ENCODE measurements at places on chromosomes 7 and 10.
A peak's percentile ranks its signal among the peaks of the same experiment; 100 is the strongest.

GRCh38 chr10:42754155-42755027 lies 28.2 kb upstream of the BMS1 start:
- DNase-seq, result no peak

GRCh38 chr10:78416031-78417011 lies 382.7 kb downstream of the RPS24 start:
- DNase-seq, result no peak

DNA sequence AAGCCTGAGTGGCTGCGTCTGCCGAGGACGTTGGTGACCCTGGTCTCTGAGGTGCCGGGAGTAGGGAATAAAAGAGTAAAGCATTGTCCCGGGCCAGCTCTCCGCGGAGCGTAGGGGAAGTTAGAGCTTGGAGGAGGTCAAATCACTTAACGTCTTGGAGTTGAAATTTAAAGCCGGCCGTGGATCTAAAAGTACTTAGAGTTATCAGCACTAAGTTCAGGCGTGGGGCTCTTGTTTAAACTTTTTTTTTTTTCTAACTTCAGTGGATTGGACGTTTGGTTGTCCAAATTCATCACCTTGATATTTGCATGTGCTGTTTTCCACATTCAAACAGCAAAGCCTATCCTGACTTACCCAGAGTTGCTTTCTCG lies 700 bp downstream of the NIPSNAP2 start:
- no peak for DNase-seq

- no peak for DNase-seq
Measured at GRCh38 chr10:92122941-92123450, 167.9 kb downstream of the CPEB3 start.

DNA sequence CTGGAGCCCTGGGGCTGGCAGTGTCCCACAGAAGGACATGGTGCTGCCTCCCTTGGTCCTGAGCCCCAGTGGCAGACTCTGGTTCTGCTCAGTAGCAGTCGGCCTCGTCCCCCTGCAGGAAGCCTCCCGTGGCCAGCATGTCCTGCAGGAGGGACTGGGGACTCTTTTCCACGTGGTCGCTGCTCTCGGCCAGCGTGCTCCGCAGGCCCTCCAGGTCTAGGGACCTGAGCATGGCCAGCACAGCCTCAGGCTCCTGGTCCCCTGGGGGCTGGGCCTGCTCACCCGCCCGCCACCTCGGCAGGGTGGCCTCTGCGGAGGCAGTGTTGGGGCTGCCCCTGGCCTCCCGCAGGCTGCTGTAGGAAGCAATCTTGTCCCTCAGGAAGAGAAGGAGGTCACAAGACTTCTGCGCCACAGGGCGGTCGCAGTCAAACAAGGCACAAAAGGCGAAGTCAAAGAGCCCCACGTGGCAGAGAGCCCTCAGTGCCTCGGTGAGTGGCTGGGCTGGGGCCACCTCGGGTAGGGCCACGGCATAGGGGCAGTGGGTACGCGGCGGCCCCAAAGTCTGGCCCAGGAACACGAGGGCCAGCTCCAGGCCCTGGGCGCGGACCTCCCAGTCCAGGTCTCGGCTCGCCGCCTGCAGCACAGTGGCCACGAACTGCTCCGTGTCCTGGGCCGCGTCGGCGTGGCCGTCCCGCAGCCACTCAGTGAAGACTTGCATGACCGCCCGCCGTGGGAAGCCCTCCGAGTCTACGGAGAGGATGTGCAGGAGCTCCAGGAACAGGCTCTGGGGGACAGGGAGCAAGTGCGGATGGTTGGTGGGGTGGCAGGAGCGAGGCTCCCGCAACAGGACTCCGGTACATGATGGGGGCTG lies 17.1 kb downstream of the BRAT1 start:
- no peak for DNase-seq

- no peak for DNase-seq
Measured at GRCh38 chr7:50953303-50953702, 170.6 kb upstream of the GRB10 start.

- no peak for DNase-seq
Measured at GRCh38 chr7:113784316-113784715, 134.5 kb downstream of the PPP1R3A start.

- DNase-seq, result peak; percentile 7
Measured at GRCh38 chr7:135976312-135977006, 700 bp downstream of the MTPN start.

DNA sequence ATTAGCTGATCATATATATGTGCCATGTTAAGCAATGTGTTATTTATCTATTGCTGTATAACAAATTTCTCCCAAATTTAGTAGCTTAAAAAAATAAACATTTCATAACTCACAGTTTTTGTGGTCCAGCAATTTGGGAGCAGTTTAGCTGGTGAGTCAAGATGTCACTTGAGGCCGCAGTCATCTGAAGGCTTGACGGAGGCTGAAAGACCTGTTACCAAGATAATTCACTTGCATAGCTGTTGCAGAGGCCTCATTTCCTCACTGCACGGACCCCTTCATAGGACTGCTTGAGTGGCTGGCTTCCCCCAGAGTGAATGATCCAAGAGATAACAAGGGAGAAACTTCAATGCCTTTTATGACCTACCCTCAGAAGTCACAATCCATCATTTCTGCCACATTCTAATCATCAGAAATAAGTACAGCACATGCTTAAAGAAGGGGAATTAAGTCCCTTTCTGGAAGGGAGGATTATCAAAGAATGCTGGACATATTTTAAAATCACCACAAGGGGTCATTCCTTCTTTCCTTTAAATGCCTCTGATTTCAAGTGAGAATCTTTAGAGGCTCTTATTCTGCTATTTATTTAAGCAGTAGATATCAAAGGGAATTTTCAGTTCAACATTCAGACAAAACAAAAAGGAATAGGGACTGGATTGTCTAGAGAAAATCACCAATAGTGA lies 10.5 kb upstream of the SRPK2 start:
- DNase-seq, result no peak

- no peak for DNase-seq
Measured at GRCh38 chr10:3046981-3047547, 20.3 kb upstream of the PFKP start.

- no peak for DNase-seq
Measured at GRCh38 chr10:131833446-131834080, 67.2 kb upstream of the PPP2R2D start.

DNA sequence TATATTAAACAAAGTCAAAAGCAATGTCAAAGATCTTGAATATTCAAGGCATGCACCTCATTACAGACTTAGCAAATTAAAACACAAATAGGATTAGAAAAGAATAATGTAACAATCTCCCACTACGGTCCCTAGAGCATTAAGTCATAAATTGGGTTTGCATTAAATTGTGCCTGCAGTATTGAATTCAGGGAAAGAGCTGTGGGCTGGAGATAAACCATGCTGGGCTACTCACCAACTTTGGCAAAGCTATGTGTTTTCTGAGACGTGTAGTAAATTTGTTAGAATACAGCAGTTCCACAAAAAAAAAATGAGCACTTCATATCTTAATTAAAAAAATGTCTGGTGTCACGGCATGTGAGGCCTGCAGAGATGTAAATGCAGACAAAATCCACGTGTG lies 241.6 kb downstream of the SNX10 start:
- no peak for DNase-seq

- DNase-seq, result no peak
Measured at GRCh38 chr10:78912361-78913218, 156.2 kb upstream of the ZMIZ1 start.

- no peak for DNase-seq
Measured at GRCh38 chr7:15719311-15719710, 32.8 kb upstream of the MEOX2 start.

DNA sequence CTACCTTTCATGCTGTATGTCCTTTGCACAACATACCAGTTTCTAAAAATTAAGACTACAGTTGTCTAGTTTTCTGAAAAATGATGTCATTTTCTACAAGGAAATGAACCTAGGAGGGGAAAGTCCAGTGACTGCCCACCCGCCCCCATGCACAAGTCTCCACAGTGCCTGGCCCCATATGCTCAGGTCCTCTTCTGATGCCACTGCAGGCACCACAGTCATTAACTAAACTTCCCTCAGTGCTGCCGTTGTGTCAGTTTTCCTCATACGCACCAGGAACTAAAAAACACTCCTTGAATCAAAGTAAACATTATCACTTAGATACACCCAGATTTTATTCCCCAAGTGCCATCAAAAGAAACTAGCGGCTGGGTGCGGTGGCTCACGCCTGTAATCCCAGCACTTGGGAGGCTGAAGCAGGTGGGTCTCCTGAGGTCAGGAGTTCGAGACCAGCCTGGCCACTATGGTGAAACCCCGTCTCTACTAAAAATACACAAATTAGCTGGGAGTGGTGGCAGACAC lies 6.9 kb upstream of the TNS3 start:
- no peak for DNase-seq

DNA sequence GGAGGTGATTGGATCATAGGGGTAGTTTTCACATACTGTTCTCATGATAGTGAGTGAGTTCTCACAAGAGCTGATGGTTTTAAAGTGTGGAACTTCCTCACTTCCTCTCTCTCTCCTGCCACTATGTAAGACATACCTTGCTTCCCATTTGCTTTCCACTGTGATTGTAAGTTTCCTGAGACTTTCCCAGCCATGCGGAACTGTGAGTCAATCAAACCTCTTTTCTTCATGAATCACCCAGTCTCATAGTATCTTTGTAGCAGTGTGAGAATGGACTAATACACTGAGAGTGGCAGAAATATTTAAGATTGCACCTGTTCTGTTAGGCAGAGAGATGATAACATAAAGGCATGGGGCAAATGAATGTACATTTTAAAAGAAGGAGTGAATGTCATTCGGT lies 507.8 kb downstream of the SORCS3 start:
- no peak for DNase-seq

- DNase-seq, result no peak
Measured at GRCh38 chr10:27638071-27638750, 107.4 kb downstream of the MKX start.

DNA sequence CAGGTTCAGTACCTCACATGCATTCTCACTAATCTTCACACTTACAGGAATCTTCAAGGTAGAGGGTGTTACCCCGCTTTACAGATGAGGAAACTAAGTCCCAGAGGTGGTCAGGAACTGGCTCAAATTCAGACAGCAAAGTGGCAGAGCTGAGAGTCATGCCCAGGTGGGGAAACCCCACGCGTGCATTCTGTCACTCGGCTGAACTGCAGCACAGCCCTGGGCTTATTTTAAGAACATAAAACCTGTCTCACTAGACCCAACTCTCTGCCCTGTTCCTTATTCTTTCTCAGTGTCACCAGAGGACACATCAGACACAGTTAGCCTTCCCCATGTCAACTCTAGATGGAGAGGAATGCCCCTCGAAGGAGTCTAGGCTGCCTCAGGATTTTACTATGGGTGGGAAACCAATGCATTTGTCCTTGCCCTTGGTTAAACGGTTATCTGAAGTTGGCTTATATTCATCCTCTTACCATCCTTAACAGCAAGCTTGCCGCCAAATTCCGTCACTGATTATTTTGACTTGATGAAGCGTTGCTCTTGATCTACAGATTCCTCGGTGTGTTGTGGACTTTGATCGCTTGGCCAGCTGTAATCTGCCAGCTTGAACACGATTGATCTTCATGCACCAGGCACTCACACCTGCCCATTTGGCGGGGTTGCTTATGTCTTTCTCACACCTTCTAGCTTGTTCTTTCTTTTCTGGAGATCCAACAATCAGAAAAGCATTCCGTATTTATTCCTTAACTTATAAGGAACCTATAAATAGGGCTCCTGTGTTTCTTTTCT lies 627.9 kb downstream of the SDK1 start:
- no peak for DNase-seq

DNA sequence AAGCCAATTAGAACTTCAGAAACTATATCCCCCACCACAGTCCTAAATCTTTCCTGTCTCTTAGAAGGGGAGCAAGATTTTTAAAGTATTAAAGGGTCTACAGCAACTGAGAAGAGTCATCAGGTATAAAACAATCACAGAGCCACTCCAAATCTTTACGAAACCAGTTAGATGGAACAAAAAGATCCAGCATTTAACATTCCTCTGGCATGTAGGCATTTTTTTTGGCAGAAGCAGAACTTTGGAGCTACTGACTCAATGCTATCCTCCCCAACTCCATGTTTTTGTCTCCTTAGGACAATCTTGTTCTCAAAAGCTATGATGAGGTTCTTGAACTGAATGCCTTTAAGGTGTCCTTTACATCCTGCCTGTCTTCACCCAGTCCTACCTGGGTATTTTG lies 333.3 kb downstream of the PRPF18 start:
- DNase-seq, result no peak

GRCh38 chr10:51425431-51425830 lies 274.0 kb downstream of the CSTF2T start:
- DNase-seq, result no peak

GRCh38 chr7:112255388-112255720 lies 48.9 kb downstream of the ZNF277 start:
- no peak for DNase-seq

DNA sequence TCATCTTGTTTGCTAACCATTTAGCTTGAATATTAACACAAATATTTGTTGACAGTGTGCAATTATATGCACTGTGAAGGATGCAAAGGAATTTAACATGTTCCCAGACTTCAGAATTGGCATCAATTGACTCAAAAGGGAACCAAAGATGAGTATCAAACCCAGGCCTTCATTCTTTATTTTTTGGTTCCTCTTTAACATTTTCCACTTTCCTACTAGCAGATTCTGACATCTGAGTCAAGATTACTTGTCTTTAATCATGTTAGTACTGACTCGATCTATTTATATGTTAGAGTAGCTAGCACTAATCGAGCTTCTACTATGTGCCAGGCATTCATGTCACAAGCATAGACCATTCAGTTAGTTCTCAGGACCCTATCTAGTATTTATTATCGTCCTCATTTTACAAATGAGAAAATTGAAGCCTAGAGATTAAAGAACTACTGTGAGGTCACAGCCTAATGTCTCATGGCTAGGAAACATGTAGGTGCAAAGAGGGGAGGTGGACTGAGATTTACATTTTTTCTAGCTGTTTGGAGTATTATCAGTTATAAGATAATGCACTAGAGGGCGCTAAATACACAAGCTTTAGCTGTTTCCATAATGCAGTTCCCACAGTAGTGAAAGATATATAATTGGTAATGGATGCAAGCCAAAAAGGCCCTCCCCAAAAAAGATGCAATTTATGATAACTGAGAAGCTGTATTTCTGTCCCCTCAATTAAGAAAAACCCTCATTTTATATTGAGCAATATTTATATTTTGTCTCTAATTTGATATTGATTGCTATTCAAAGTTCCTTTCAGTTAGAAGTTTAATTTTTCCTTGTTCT lies 32.9 kb upstream of the KMT2E start:
- no peak for DNase-seq

DNA sequence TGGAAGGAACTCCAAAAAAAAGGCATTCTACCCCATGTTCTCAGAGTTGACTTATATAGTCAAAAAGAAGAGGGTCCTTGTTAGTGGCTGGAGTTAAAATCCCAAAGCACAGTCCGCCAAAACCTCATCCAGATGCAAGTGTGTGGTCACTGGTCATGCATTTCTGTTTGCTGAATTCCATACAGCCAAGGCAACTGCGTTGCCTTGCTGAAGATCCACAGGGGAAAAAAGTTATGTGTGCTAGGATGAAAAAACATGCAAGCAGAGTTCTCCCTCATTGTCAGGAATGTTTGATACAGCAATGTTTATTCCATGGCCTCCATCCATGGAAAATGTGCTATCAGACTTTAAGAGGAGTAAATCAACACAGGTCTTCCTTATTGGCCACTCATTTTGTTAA lies 213.1 kb downstream of the CREB5 start:
- DNase-seq, result no peak

- DNase-seq, result no peak
Measured at GRCh38 chr10:22621726-22622125, 92.7 kb downstream of the PIP4K2A start.

- DNase-seq, result no peak
Measured at GRCh38 chr10:8331387-8331786, 276.9 kb downstream of the GATA3 start.
